ENCODE measurements at places on chromosomes 3 and 15.

- no peak for DNase-seq
Measured at GRCh38 chr3:31331278-31331677, 201.4 kb upstream of the STT3B start.

- no peak for DNase-seq
Measured at GRCh38 chr3:8981700-8982099, 18.4 kb upstream of the RAD18 start.

GRCh38 chr3:144590854-144591253, 619.2 kb downstream of the DIPK2A start:
- peak; percentile 49 for DNase-seq

DNA sequence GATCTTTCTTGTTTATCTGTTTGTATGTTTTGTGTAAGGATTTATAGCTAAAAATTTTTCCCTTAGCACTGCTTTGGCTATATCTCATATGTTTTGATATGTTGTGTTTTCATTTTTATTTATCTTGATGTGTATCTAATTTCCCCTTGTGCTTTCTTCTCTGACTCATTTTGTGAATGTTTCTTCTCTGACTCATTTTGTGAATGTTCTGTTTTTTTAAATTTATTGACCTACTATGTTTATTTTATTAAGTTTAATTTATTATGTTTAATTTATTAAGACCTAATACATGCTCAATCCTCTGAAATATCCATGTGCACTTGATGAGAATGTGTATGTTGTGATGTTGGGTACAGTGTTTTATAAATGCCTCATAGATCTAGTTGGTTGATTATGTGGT, 793.5 kb upstream of the CADM2 start:
- DNase-seq: no peak

DNA sequence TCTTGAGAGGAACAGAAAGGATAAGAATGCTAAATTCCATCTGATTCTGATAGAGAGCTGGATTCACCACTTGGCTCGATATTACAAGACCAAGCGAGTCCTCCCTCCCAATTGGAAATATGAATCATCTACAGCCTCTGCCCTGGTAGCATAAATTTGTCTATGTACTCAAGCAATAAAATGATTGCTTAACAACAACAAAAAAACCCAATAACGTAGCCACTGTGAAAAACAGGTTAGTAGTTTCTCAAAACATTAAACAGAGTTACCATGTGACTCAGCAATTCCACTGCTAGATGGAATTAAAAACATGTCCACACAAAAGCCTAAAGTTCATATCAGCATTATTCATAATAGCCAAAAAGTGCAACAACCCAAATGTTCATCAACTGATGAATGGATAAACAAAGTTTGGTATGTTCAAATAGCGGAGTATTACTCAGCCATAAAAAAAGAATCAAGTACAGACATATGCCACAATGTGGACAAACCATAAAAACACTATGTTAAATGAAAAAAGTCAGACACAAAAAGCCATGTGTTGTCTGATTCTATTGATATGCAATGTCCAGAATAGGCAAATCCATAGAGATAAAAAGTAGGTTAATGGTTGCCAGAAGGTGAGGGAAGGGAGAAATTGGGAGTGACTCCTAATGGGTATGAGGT, 16.8 kb downstream of the BCL2L10 start:
- peak; percentile 94 for DNase-seq

DNA sequence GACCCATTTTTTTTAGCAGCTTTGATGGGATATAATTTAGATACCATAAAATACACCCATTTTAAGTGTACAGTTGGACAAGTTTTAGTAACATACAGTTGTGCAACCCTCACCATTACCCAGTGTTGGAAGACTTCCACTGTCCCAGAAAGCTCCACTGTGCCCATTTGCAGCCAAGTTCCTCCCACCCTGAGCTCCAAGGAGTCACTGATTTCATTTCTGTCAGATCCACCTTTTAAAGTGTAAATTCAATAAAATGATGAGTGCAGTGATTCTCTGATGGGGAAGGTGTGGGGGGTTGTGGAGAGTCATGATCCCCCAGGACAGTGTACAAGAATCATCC, 93.2 kb upstream of the IGF1R start:
- DNase-seq: no peak

GRCh38 chr15:65263313-65263712, 23.4 kb downstream of the PARP16 start:
- DNase-seq: no peak

DNA sequence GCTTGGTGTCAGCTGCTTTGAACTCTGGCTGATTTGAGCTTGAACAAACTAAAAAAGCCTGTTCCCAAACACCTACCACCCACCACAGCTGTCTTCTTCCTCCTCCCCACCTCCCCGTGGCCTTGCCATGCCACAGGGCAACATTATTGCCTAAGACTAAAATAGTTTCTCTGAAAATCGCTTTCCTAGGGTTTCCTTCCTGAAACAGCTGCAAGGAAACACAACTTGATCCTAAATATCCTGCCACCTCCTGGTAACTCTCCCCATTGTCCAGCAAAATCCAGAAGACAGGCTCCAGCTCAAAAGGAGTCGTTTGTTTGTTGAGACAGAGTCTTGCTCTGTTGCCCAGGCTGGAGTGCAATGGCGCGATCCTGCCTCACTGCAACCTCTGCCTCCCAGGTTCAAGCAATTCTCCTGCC, 193.9 kb upstream of the TPM1 start:
- DNase-seq: no peak

DNA sequence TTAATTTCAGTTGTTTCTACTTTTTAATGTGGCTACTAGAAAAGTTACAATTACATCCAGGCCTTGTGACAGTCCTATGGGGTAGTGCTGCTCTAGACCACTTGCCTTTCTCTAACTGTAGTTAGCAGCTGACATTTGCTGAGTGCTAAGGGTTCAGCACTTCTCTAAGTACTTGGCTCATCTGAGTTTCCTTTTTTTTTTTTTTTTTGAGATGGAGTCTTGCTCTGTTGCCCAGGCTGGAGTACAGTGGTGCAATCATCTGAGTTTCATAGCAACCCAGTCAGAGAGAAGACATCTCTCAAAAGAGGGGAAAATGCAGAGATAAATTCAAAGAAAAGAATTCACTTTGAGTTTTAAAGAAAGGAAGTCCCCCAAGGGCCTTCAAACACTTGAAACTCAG, 130.8 kb downstream of the MYLK start:
- DNase-seq: no peak

DNA sequence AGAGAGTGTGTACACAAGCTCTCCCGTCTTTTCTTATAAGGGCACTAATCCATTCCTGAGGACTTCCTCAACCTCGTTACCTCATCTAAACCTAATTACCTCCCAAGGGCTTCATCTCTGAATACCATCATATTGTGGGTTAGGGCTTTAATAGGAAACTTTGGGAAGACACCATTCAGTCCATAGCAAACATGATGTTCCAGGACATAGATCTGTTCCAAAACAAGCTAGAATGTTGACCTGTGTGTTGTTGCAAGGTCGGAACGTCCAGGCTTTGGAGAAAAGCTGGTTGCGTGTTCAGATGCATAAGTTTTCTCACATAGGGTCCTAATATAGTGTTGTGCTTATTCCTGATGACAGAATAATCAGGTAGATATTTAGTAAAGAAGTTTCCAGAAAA, 9.7 kb upstream of the TMEM87A start:
- no peak for DNase-seq

DNA sequence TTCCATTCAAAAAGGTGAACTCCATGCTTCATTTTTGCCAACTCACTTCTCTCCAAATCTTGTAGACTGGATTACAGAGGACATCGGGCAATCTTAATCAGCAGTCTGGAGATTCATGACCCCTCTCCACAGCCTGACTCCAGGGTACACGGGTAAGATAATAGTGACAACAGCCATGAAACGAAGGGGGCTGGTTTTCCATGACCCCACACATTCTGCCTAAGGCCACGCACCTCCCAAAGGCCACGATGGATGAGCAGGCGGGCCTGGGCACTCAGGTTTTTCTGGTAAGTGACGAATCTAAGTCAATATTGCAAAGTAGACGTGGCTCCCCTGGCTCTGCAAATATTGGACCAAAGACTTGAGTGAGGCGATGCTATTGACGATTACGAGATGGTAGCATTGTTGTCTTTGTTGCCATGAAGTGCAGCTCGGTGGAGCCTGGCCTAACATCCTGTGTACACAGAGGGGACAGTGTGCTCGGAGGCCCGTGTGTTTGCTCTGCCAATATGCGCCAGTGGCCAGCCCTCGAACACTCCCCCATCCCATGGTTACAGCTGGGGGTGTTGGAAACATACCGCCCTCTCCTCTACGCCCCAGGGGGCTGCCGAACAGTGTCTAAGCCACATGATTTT, 119.1 kb downstream of the OPA1 start:
- DNase-seq: no peak

DNA sequence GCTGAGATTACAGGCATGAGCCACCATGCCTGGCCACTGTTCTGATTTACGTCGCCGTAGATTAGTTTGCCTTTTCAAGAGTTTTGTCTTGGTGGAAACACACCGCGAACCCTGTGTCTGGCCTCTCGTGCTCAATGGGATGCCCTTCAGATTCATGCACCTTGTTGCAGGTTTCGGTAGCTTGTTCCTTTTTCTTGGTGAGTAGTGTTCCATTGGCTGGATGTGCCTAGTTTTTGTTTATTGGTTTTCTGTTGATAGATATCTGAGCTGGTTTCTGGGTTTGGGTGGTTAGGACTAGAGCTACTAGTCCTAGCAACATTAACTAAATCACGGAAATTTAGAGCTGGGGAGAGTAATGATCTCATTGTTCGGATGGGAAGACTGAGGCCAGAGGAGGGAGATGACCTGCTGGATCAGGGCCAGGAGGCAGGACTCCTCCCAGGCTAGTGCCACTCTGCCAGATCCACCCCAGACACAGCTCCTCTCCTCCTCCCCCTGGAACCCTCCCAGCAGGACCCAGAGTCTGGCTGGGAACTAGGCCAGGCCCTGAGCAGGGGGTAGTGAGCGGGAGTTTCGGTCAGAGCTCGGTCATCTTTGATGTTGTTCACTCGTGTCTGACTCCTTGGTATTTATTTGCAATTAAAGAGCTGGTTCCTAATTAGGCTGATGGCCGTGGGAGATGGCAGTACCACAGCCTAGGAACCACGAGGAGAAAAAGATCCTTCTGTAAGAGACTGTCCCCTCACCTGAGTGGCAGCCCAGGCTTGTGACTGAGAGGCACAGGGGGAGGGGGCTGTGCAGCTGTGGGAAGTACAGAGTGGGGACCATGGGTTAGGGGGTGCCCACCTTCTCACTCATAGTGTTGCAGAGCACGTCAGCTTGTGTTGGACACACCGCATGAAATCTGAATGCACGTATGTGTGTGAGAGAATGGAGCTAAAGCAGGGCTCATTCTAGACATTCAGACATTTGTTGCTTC, 73.4 kb downstream of the SMAD6 start:
- no peak for DNase-seq

- DNase-seq: no peak
Measured at GRCh38 chr15:39796601-39797000, 14.0 kb upstream of the FSIP1 start.

DNA sequence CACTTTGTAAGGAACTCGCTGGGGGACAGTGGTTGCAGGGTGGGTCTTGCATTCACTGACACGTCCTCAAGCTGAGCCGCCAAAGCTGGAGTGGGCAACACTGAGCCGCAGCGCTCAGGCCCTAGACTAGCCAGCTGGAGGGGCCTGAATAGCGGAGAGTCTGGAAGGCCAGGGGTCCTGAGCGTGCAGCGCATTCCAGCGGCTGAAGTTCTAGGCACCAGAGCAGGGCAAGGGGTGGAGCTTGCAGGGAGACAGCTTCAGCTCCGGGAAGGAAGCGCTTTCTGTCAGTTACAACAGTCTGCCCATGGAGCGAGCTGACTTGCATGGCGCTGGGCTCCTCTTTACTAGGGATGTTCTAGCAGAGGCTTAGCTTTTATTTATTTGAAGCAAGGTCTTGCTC, 2.7 kb downstream of the MAP6D1 start:
- no peak for DNase-seq

- no peak for DNase-seq
Measured at GRCh38 chr3:182412066-182412465, 381.2 kb upstream of the ATP11B start.

- no peak for DNase-seq
Measured at GRCh38 chr3:98482717-98483482, 14.6 kb upstream of the OR5K2 start.

DNA sequence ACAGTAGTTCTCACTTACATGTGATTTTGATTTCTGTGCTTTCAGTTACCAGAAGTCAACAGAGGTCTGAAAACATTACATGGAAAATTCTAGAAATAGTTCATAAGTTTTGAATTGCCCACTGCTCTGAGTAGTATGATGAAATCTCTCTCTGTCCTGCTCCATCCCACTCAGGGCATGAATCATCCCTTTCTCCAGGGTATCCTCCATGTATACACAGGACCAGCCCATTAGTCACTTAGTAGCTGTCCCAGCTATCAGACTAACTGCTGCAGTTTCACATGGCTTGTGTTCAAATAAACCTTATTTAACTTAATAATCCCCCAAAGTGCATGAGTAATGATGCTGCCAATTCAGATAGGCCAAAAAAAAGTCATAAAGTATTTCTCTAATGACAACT, 38.6 kb downstream of the EPHA3 start:
- peak; percentile 97 for DNase-seq

GRCh38 chr15:48119277-48119676, 1.5 kb upstream of the SLC24A5 start:
- no peak for DNase-seq

DNA sequence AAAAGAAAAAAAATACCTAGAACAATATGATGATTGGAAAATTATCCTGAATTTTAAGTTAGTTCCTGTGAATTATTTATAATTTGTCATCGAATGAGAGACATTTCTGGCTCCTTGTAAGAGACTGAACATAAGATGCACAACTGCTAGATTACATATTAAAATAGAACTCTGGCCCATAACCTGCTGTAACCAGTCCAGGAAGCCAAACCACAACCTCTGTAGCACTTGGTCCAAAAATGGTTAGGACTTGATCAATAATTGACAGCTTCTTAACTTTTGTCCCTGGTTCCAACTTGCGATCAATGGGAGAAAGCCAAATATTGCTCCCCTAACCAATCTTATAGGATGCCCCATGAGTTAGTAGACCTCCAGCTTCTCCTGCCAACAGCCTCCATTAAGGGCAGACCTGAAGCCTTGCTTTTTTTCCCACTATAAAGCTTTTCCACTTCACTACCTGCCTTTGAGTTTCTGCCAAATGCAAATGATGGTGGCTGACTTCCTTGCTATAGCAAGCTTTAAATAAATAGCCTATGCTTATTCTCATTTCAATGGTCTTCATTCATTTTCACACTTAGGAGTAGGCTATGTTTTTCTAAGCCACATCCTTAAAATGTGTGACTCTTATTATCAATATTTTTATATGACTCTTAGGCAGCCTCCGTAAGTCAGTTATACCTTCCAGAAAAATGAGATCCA, 224.0 kb upstream of the ARHGEF26 start:
- no peak for DNase-seq

GRCh38 chr3:55185380-55185779, 257.5 kb upstream of the LRTM1 start:
- no peak for DNase-seq

DNA sequence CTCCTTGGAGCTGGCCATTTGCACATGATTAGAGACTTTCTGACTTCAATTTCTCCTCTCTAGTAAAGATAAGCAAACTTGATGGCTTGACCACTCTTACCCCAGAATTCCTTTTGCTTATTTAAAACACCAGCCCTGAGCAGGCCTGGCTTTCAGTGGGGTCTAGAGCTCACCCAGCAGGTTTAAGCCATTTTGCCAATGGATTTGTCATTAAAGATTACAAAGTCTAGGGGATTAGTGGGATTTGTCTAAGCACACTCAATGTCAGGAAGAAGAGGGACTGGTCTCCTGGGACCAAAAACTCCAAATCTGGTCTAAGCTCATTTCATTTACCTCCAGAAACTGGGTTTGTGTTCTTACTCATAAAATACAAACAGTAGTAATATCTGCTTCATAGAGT, 57.3 kb upstream of the SNTN start:
- no peak for DNase-seq
